ENCODE measurements at places on chromosomes 7 and 10.

GRCh38 chr7:67764289-67764688, 767.7 kb downstream of the TYW1 start:
- peak; percentile 10 for DNase-seq
- H3K27me3 ChIP-seq = no peaks in the 10 kb centered on the region
- no peak overlapping the region for H3K4me3 ChIP-seq

DNA sequence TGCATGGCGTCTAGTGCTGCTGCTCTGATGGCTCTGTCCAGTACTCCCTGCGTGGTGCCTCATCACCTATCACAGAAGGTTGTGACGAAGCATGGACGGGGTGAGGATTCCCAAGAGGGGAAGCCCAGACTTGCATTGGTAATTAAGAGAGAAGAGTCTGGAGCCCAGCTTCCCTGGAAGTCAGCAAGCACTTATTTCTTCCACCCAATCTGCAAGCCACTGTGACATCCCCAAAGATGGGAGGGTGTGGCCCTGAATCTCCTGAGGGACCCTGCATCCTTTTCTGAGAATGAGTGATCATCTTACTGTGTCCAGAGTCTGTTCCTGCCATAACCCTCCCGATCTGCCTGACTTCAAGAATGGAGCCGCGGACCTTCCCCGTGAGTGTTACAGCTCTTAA, 166.7 kb downstream of the PTPN20 start:
- no peak overlapping the region for H3K4me3 ChIP-seq
- no peak overlapping the region for H3K27ac ChIP-seq
- no peak for DNase-seq
- H3K27me3 ChIP-seq = no peaks in the 10 kb centered on the region
- H3K4me1 ChIP-seq = peaks cover 3% of the 10 kb centered on the region

- H3K4me1 ChIP-seq = peaks cover 9% of the 10 kb centered on the region
- no peak overlapping the region for H3K4me3 ChIP-seq
- peak; percentile 77 for DNase-seq
- no peaks in the 10 kb centered on the region for H3K36me3 ChIP-seq
- H3K27me3 ChIP-seq = no peaks in the 10 kb centered on the region
Measured at GRCh38 chr7:47669178-47669891, 87.4 kb upstream of the TNS3 start.

DNA sequence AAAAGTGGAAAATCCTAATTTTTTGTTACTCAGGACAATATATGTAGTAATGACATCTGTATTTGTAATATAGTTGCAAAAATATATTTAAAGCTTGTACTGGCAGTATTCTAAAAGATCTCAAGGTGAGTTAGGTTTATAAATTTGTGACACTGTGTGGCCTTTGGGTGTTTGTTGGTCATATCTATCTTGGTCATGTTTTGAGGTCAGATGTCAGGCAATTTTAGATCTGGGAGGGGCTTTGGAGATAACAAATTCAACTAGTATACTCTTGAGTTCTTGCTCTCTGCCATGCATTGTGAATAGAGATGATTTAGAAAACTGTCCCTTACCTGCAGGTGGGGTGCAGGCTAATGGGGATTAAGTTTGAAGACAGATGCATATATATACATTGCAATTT, 3.1 kb downstream of the TBC1D12 start:
- no peaks in the 10 kb centered on the region for H3K27me3 ChIP-seq
- H3K27ac ChIP-seq = no peak overlapping the region
- H3K4me3 ChIP-seq = no peak overlapping the region
- peaks cover 5% of the 10 kb centered on the region for H3K4me1 ChIP-seq
- no peak for DNase-seq

DNA sequence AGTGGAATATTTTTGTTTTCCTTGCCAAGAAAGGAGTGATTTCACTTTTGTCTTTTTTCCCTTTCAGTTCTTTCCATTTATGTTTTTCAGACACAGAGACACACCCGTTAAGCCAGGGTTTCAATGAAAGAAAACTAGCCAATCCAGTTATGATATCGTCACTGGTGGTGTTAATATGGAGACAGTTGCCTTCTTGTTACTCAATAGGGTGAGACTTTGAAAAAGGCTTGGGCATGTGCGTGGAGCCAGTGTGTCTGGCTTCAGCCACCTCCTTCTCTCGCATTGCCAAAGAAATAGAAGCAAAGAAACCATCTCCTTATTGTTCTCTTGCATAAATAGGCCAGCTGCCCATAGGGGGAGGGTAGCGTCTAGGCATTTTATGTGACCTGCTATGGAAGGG, 84.1 kb upstream of the DLX6 start:
- H3K27me3 ChIP-seq = no peaks in the 10 kb centered on the region
- H3K4me3 ChIP-seq = no peak overlapping the region
- DNase-seq = no peak
- H3K4me1 ChIP-seq = no peaks in the 10 kb centered on the region

- H3K27ac ChIP-seq = no peak overlapping the region
- no peak overlapping the region for H3K4me3 ChIP-seq
- no peaks in the 10 kb centered on the region for H3K27me3 ChIP-seq
- no peaks in the 10 kb centered on the region for H3K36me3 ChIP-seq
- DNase-seq = no peak
- no peaks in the 10 kb centered on the region for H3K4me1 ChIP-seq
Measured at GRCh38 chr10:6228647-6229046, 25.9 kb downstream of the PFKFB3 start.

DNA sequence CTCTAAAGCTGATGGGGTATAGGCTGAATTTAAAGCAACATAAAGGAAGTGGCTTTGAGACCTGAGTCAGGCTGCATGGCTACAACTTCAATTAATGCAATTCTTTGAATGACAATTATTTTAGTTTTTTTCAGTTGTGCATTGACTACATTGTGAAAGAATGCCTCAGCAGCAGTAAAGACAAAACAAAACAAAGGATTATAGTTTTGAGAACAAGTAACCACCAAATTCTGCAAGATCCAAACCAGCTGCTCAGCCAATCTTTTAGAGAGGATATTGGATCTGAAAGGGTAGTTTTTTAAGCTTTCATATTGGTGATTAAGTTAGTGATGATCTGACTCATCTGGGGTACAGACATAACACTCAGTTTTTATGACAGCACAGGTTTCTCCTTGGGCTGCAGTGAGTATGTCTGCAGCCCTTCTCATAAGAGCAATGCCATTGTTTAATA, 40.6 kb upstream of the ABCA13 start:
- H3K4me3 ChIP-seq = no peak overlapping the region
- DNase-seq = no peak
- no peaks in the 10 kb centered on the region for H3K36me3 ChIP-seq

DNA sequence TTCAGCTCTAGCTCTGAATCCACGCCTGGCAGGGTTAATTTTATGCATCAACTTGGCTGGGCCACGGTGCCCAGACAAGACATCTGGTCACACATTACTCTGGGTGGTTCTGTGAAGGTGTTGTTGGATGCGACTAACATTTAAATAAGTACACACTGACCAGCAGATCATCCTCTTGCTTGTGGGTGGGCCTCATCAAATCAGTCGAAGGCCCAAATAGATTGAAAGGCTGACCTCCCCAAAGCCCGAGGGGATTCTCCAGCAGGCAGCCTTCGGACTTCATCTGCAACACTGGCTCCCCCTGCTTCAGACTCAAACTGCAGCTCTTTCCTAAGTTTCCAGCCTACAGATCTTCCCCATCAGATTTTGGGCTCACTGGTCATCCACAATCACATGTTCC, 53.6 kb downstream of the SFMBT2 start:
- no peaks in the 10 kb centered on the region for H3K36me3 ChIP-seq
- no peaks in the 10 kb centered on the region for H3K27me3 ChIP-seq
- no peak overlapping the region for H3K4me3 ChIP-seq
- no peak overlapping the region for H3K27ac ChIP-seq

GRCh38 chr7:104458875-104459274, 130.5 kb downstream of the LHFPL3 start:
- no peaks in the 10 kb centered on the region for H3K4me1 ChIP-seq
- H3K36me3 ChIP-seq = no peaks in the 10 kb centered on the region
- H3K27ac ChIP-seq = no peak overlapping the region
- H3K4me3 ChIP-seq = no peak overlapping the region
- H3K27me3 ChIP-seq = no peaks in the 10 kb centered on the region
- no peak for DNase-seq
